Neuronal stem cell (in vitro differentiated cells): ENCODE measurements at places on chromosomes 7 and 10.

DNA sequence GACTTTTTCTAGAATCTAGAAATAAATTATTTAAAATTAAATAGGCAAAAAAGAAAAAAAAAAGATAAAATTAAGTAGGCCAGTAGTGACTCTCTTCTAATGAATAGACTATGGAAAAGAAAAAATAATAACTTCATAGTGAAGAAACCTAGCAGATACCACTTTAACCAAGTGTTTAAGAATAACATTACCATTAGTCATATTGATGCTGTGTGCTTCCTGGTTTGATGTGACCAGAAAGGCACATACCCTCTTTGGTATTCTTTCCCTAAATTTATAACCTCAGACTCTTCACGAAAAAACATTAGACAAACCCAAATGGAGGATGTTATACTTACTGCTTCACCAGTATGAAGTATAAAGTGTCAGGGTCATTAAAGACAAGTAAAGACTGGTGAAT, 42.6 kb downstream of the KIF20B start:
- DNase-seq: no peak

DNA sequence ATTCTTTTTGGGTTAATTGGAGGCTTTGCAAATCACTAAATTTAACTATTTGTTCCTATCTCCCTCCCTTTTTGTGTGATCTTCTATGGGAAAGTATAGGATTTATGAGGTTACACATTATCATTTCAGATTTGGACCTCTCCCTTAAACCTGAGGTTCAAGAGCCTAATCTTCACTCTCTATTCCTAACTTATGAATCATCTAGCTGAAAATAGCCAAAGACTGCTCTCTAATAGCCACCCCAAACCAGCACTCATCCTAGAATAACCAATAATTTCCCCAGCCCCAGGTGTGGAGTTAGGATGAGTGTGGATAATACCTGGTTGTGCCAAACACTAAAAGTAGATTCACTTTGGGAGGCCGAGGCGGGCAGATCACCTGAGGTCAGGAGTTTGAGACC, 499.2 kb downstream of the GFRA1 start:
- no peak for DNase-seq

DNA sequence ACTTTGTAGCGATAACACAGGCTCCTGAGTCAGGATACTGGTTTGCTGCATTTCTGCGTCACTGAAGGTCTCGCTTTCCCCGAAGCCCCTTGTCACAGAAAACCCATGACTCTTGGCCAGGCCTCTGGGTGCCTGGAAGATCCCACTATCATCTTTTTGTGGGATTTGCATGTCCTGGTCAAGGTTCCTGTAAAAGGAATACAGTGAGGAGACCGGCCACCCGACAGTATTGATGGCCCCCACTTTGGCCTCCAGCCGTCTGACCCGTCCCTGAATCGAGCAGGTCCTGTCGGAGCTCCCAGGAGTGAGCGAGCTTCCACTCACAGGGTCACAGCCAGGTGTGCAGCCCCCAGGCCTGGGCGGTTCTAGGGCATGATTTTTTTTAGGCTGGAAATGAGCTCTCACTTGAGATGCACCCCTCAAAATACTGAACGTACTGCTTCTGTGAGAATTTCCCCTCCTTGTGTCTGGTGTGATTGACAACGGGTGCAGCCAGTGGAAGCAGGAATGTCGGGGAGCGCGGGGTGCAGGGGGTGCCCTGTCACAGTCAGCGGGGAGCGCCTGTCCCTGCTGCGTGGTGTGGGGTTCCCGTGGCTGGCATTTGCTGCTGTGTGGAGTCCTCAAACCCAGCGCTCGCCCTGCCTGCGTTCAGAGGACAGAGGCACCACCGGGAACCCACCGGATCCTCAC, 75.8 kb downstream of the DNAJB6 start:
- no peak for DNase-seq

- DNase-seq: no peak
Measured at GRCh38 chr10:66698069-66698468, 227.8 kb upstream of the LRRTM3 start.

DNA sequence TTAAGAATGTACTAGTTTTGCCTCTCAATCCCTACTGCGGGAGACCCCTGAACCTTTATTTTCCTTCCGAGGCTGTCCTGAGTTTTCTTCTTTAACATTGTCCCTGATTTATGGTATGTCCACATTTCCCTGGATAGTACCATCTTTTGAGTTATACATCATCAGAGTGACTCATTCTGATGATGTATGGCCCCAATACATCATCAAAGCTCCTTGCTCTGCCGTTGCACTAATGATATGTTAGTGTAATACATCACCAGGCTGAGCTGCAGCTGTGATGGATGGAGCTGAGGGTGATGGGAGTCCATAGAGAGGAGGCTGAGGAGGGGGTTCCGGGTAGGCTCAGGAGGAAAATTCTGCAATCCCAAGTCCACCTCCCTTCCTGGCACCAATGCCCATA, 986.5 kb downstream of the KCNMA1 start:
- DNase-seq: no peak

GRCh38 chr10:129850316-129850715, 113.8 kb downstream of the EBF3 start:
- no peak for DNase-seq

- no peak for DNase-seq
Measured at GRCh38 chr10:99927721-99928280, 81.9 kb downstream of the DNMBP start.

GRCh38 chr10:63886281-63887022, 365.3 kb downstream of the REEP3 start:
- no peak for DNase-seq
